ENCODE measurements at places on chromosomes 3 and 15.
A peak's percentile ranks its signal among the peaks of the same experiment; 100 is the strongest.

DNA sequence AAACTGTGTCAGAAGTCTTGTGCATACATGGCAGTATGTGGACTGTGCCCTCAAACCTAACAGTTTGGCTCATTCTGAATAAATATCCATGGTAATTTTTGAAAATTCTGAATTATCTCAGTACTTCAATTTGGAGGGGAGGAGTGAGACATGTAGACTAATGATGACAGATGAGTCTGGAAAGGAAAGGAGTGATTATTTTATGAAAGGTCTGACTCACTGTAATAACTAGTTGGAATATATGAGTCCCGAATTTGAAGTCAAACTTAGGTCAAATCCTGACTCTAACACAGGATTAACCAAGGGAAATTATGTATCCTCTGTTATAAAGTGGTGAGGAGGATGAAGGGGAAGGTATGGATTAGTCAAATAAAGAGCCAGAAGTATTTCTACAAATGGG lies 38.6 kb downstream of the SUCNR1 start:
- DNase-seq, result peak; percentile 69

GRCh38 chr3:59862686-59863085 lies 812.9 kb upstream of the CFAP20DC start:
- DNase-seq, result peak; percentile 89

GRCh38 chr15:54033869-54034458 lies 55.7 kb downstream of the UNC13C start:
- DNase-seq, result no peak

- DNase-seq, result peak; percentile 61
Measured at GRCh38 chr3:197337656-197338055, 39.2 kb upstream of the DLG1 start.
